Stimulated activated CD8-positive, alpha-beta memory T cell treated with anti-CD3 and anti-CD28 coated beads, Interleukin-4, amount 100 ng/mL, for 4 hours (primary cell): ENCODE measurements at places on chromosomes 4 and X.

DNA sequence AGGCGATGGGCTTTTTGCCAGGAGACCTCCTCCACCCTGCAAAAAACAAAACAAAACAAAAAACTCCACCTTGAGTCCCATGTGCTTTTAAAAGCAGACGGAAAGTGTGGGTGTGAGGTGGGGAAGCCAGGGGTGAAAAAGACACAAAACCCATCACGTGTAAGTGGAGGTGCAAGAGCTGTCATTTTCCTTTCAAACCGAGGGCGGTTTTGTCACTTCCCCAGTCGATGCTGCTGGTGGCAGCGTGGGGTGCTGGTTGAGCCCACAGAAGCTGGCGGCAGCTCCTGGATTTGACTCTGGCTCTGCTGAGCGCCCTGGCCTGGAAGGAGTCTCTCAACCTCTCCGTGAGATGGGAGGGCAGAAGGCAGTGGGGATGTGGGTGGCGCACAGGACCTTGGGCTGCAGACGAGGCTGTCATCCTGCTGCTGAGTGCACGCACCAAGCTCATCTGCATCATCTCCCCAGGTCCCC is 110.0 kb downstream of the PSAPL1 start:
- DNase-seq: no peak

DNA sequence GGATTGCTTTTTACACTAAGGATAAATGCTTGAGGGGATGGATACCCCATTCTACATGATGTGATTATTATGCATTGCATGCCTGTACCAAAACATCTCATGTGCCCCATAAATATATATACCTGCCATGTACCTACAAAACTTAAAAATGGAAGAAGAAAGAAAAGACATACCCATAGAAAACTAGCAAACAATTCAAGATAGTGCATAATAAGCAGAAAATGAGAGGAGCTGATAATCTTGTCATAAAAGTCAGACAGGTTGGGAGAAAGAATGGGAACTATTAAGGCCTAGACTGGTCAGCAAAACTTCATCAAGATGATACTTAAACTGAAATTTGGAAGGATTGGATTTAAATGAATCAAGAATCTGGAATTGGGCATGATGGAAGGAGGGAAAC is 21.6 kb upstream of the MAGEB17 start:
- no peak for DNase-seq

- DNase-seq: no peak
Measured at GRCh38 chrX:30060718-30061117, 154.6 kb upstream of the MAGEB2 start.

DNA sequence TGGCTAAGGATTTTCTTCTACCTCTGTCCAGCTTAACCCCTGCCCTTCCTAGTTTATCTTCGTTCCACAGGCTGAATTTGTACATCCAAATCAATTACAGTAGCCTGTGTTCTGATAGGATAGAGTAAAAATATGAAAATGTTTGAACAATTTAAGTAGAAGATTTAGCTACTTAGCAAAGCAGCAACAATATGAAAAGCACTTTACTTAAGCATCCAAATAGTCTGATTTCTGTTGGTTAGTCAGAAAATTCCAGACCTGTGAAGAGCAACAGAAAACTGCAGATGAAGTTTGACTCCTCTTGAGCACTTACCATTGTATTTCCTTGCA is 2.0 kb downstream of the ARSJ start:
- DNase-seq: no peak

DNA sequence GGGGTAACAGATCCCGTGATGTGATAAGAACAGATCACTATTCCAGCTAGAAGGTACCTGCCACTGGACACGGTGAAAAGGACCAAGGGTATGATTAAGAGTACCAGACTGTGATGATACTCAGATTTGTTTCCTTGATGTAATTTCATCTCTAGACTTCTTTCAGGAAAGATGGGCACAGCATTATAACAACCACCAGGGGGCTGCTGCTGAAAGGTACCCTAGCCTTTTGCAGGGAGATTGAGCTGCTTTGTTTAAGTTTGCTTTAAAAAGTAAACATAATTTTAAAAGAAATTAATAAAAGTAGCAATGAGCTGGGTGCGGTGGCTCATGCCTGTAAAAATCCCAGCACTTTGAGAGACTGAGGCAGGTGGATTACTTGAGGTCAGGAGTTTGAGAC is 145.4 kb downstream of the EMCN start:
- DNase-seq: no peak

- no peak for DNase-seq
Measured at GRCh38 chrX:44338361-44338760, 5.1 kb downstream of the EFHC2 start.

GRCh38 chr4:41709844-41710481 is 38.6 kb downstream of the PHOX2B start:
- no peak for DNase-seq

- no peak for DNase-seq
Measured at GRCh38 chr4:14883166-14883565, 119.1 kb upstream of the CPEB2 start.

DNA sequence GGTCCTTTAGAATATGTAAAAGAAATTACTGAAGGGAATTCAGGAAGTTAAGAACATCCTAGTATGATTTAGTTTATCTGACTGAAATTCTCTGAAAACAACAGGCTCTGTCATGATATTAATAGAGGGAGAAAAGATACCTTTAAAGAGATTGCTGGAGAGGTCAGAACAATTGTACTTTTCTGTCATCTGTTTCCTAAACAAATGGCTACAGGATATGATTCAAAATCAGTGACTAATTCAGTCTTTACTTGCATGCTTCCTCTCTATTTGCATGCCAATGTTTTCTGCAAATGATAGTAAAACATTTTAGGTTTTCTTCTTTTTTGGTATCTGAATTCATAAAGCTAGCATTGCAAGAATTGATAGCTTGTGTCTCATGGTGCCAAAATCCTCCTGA is 616.7 kb upstream of the PCDH7 start:
- no peak for DNase-seq

- DNase-seq: no peak
Measured at GRCh38 chrX:43175434-43175833, 397.5 kb upstream of the PPP1R2C start.

DNA sequence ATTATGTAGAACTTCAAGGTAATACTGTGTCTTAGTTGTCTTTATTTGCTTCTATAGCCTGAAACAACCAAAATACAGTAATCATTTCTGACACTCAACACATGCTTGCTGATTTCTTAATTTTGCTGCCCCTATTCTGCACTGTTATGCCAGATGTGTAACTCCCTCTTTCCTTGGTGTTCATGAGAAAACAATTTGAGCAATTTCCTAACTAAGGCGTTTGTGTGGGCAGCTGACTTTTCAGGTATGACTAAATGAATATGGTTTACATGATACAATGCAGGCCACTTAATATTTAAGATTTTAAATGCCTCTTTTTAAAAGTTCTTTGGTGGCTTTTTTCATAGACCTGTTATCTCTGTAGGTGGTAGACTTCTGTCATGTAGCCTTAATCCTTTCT is 46.1 kb upstream of the CENPE start:
- DNase-seq: no peak

DNA sequence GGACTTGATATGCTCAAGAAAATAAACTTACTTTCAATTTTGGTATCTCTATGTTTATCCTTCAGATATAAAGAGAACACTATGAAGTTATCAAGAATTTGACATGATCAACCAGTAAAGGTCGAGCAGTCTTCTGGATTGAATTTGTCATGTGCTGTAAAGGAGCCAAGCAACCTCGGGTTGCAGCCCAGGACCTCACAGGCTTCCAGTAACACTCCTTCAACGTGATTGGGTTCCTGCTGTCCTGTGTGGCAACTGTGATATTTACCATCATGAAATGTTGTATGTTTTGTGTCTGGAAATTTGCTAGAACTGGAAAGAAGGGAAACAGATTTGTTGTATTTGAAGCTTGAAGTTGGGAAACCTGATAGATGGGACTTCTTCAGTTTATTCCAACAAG is 52.0 kb upstream of the UGT2B7 start:
- DNase-seq: no peak

DNA sequence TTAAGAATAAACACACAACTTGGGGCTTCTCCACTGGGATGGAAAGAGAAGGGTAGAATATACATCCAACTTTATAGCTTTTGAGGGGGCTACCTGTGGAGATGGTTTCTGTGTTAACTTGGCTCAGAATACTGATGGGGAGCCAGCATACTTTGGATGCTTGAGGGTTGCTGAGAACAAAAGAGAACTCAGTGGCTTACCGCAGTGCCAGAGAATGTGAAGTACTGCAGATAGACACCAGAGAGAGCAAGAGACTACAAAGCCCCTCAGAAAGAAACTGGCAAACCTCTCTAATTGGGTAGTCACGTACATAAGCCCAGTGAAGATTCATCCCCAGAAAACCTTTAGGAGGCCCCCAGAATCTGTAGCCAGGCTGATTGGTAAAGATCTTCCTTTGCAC is 214.4 kb downstream of the DCHS2 start:
- no peak for DNase-seq

DNA sequence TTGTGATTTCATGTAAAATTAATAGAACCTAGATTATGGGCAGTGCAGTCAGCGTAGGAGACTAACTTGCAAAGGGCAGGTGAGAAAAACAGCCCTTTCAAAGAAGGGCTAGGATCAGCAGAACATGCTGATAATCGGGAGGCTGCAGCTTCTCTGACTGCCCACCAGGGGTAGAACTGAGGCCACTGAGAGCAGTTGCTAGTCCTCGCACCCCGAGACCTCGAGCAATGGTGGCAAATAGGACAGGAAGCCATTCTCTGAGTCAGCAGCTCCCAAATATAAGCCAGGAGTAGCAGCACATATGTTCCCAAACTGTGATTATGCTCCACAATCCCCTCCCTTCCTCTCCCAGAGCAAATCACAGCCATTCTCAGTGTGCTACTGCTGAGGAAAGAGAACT is 186.5 kb downstream of the MSL3 start:
- no peak for DNase-seq

- no peak for DNase-seq
Measured at GRCh38 chrX:20519826-20520225, 253.1 kb upstream of the RPS6KA3 start.

GRCh38 chrX:110219920-110220319 is 98.0 kb downstream of the AMMECR1 start:
- no peak for DNase-seq
